ENCODE measurements at places on chromosomes 2 and 18. TPM values are rescaled to one million over a fixed set of nuclear protein-coding genes. Genes with fewer than 3 reads are reported as not detected.

The CHRNG gene
- not detected for total RNA-seq

The HNRNPLL gene
- total RNA-seq = 22.5 TPM

The RAD51AP2 gene
- 0.11 TPM for total RNA-seq

The SCYGR3 gene
- total RNA-seq = not detected

The CDH7 gene
- not detected for total RNA-seq

The LIMS4 gene
- 3.7 TPM for total RNA-seq

The RTP5 gene
- not detected for total RNA-seq

The CENPO gene
- 3.0 TPM for total RNA-seq

The SERPINB3 gene
- not detected for total RNA-seq

The AP1S3 gene
- total RNA-seq = 0.35 TPM

The IL1RN gene
- total RNA-seq = 0.89 TPM

Data from Right ventricle myocardium inferior (tissue), 1 donor.